ENCODE measurements at places on chromosomes 12 and 14. TPM values are rescaled to one million over a fixed set of nuclear protein-coding genes. Genes with fewer than 3 reads are reported as not detected.

DNA sequence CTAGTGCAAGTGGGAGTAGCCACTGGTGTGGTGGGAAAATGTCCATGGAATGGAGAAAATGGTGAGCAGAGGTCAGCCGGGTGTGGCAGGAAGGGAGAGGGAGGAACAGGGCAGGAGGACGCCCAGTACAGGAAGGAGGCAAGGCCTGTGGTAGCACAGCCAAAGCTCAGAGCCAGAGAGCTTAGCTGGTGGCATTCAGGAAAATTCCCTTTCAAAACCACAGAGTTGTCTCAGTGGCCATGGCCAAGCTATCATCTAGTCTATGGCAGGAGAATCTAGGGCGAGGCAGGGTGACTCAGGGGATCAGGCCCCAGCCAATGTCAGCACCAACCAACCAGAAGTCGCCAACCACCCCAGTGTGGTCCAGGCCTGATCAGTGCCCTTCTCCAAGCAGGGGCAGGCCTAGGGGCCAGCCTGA, 67.7 kb upstream of the DDX11 start:
- DNase-seq: no peak

GRCh38 chr14:99928963-99929362, 135.8 kb downstream of the EML1 start:
- DNase-seq: no peak

DNA sequence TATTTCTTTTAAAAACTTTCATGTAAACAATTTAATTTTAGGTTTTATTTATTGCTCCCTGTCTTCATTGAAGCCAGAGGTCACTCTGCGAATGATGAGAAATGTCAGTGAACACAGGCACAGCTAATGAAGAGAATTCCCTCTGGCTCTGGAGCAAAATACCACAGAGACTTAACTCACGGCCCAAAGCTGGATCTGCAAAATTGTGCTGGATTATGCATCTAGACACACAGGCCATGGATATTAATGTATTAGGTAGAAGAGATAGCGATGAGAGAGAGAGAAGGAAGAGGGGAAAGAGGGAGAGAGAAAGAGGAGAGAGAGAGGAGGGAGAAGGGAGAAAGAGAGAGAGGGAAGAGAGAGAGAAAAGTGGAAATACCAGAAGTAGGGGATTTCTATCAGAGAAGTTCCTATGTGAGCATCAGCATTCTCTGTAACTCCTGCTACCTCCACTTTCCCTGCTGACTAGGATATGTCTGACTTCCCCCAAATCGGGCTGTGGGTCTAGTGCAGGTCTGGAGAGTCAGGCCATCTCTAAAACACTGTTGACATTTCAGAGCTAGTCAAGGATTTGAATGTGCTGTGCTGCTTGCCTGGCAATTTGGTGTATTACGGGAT, 3.7 kb downstream of the ARHGDIB start:
- DNase-seq: no peak

GRCh38 chr12:55172686-55173085, 46.5 kb downstream of the OR9K2 start:
- DNase-seq: no peak

GRCh38 chr14:89340200-89341181, 76.5 kb downstream of the FOXN3 start:
- DNase-seq: no peak

DNA sequence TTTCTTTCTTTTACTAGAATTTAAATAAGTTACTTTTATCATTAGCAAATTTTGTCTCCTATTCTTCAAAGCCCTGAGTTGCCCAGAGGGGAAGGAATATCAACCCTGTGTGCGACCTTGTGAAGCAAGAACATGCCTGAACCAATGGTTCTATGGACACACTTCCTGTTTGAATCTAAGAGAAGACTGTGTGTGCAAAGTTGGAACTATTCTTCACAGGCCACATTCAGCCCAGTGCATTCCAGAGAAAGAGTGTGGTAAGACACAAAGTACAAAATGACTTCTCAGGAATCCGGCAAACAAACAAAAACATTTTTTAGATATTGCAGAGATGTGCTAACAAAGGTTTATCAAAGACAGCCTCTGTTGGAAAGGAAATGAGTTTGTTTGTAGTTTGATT, 90.8 kb upstream of the PTPRQ start:
- no peak for DNase-seq

GRCh38 chr12:67647181-67647798, 1.3 kb upstream of the DYRK2 start:
- DNase-seq: no peak

- DNase-seq: no peak
Measured at GRCh38 chr12:11868027-11868426, 202.7 kb upstream of the BCL2L14 start.

GRCh38 chr12:76085520-76085868, 1.0 kb upstream of the NAP1L1 start:
- no peak for DNase-seq

The TRIM9 gene
- polyA plus RNA-seq: 1.6 TPM

GRCh38 chr12:103529306-103529705, 33.5 kb upstream of the C12orf42 start:
- DNase-seq: no peak

- DNase-seq: no peak
Measured at GRCh38 chr14:102759456-102760187, 17.6 kb upstream of the TRAF3 start.

The ABCD2 gene
- polyA plus RNA-seq: 0.06 TPM

The APOF gene
- not detected for polyA plus RNA-seq

The SAMD15 gene
- 0.22 TPM for polyA plus RNA-seq

DNA sequence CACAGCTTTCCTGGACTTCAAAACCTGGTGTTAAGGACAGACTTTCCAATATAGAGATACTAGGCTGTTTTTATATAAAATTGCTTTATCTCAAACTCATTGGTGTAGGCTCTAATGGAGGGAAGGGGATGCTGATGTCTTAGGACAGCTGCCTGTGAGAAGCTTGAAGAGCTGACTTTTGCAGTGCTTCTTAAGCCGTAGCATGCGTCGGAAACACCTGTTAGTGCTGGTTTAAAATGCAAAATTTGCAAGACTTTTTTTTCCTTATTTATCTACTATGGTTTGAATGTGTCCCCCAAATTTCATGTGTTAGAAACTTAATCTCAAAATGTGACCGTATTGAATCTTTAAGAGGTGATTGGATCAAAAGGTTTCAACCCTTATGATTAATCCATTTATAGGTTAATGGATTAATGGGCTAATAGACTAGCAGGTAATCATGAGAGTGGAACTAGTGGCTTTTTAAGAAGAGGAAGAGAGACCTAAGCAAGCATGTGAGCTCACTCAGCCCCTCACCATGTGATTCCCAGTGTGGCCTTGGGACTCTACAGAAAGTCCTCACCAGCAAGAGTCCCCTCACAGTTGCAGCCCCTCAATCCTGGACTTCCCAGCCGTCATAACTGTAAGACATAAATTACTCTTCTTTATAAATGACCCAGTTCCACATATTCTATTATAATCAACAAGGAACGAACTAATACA, 60.9 kb upstream of the FUT8 start:
- DNase-seq: no peak

DNA sequence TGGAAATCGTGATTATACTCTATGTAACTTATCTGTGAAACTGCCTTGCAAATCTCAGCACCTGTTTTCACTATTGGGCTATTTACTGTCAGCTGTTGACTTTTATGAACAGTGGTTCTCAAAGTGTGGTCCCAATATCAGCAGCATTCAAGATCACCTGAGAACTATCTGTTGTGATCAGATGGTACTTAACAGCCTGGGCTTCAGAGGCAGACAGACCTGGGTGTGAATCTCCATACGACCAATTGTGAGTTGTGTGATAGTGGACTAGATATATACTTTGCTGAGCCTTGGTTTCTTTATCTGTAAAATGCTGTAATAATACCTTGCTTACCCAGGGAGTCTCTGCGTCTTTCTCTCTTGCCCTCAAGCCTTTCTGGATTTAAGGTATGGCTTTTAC, 105.1 kb downstream of the ERGIC2 start:
- DNase-seq: no peak

DNA sequence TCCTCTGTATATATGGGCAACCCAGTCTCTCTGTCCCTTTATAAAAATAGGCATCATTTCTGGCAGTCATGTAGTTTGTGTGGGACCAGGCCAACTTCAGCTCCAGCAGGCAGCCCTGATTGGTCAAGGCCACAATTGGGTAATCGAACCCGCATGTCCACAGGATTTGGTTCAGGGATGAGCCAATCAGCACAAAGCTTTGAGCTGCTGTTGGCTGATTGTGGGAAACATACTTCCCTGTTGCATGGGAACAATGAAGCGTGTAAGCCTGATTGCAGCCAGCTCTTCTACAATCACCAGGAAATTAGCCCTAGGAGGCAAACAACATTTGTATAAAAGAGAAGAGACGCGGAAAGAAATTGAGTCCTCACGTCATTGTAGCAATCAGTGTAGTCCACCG, 328.6 kb downstream of the PCNX1 start:
- DNase-seq: peak; percentile 6

- DNase-seq: no peak
Measured at GRCh38 chr14:22071006-22071405, 397.4 kb upstream of the OR4E1 start.

DNA sequence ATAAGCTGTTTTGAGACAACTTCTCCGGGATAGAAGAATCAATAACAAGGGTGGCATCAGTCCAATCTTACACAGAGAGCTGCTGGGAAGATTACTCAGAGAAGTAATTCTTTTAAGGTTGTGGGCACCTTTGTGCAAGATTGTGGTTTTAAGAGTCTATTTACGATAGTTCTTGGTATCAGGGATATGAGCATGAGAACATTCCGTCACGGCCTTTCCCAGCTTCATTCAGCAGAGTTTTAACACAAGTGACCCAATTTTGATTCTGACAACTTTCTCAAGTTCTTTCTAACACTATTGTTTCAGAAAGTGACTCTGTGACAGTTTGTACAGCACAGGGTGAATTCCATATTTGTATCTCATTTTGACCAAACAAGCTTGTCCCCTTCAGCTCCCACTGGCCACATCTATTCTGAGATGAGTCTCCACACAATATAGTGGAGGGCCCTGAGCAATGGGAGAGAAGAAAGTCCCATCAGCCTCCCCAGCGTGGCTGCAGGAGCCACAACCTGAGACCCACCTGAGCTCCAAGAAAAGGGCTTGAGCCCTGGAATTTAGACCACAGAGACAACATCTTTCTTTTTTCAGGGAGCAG, 869.2 kb downstream of the TMEM121 start:
- no peak for DNase-seq

The TMEM63C gene
- 0.67 TPM for polyA plus RNA-seq

- DNase-seq: no peak
Measured at GRCh38 chr12:24175284-24175683, 225.8 kb upstream of the SOX5 start.

The FCF1 gene
- 37.2 TPM for polyA plus RNA-seq

DNA sequence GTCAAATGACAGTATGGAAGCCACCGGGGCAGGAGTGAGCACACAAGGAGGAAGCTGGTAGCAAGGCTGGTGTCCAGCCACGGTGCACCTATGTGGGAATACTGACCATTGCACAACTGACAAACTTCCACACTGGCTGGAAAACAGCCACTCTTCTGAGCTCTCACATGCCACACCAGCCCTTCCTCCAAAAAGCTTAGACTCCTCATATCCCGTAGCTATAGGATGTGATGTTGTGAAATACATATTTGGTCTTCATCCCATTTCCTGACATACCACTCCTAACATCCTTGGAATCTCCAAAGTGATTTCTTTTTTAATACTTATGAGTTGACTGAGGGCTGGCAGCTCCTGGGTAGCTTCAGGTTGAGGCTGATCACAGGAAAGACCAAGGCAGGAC, 103.6 kb downstream of the NTF3 start:
- DNase-seq: no peak

GRCh38 chr12:66050283-66050576, 80.3 kb downstream of the LLPH start:
- DNase-seq: no peak

GRCh38 chr12:47534695-47535094, 171.1 kb downstream of the RPAP3 start:
- no peak for DNase-seq

The TBC1D30 gene
- polyA plus RNA-seq: 1.4 TPM

The ABCC9 gene
- 83.9 TPM for polyA plus RNA-seq

The CLEC4C gene
- 0.23 TPM for polyA plus RNA-seq

DNA sequence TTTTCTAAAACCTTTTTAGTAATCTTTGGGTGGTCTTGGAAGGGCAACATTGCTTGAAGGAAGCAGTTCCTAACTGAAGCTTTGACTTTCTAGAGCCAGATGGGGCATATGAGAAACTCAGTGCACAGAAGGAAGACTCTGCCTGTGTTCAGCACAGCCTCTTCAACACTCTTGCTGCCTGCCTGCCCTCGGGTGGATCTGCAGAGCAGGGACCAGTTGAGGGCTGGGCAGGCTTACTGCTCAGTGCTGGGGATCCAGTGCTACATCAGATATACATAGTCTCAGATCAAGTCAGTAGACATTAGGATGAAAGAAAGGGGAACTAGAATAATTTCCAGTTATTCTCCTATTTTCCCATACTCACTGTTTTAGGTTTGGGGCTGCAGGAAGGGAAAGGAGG, 29.5 kb upstream of the TMX1 start:
- no peak for DNase-seq

The RPL10L gene
- 0.25 TPM for polyA plus RNA-seq

- no peak for DNase-seq
Measured at GRCh38 chr12:80846952-80847351, 90.8 kb downstream of the LIN7A start.

The LUM gene
- polyA plus RNA-seq: 507 TPM

The FLRT2 gene
- polyA plus RNA-seq: 87.7 TPM

- no peak for DNase-seq
Measured at GRCh38 chr14:62592877-62593276, 452.4 kb downstream of the KCNH5 start.

- no peak for DNase-seq
Measured at GRCh38 chr12:67477681-67478265, 170.8 kb upstream of the DYRK2 start.

Measured in forelimb muscle (tissue), 1 donor.